ENCODE measurements at places on chromosomes 4 and X.
A peak's percentile ranks its signal among the peaks of the same experiment; 100 is the strongest.

GRCh38 chr4:169147191-169147590 lies 123.6 kb downstream of the SH3RF1 start:
- DNase-seq: no peak

DNA sequence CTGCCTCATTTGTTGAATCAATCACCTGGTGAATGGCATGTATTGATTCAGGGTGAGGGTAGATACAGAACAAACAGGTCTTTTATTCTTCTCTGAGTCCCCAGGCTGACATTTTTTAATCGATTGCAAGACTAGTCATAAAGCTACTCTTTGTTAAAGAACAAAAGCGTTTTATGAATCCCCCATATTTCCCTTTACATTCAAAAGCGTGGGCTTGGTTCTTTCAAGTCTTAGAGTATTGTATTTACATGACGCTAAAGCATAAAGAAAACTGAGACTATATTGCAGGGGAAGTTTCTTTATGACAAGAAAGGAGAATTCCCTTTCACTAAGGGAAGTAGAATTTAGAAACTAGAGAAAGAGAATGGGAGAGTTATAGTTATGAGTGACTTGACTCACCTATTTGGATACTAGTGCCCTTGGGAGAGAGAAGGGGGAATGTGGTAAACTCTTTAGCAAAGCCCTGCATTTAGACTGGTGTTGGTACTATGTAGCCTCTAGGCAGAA lies 69.3 kb upstream of the PDE5A start:
- no peak for DNase-seq

GRCh38 chr4:105345358-105345757 lies 128.5 kb downstream of the PPA2 start:
- DNase-seq: no peak

DNA sequence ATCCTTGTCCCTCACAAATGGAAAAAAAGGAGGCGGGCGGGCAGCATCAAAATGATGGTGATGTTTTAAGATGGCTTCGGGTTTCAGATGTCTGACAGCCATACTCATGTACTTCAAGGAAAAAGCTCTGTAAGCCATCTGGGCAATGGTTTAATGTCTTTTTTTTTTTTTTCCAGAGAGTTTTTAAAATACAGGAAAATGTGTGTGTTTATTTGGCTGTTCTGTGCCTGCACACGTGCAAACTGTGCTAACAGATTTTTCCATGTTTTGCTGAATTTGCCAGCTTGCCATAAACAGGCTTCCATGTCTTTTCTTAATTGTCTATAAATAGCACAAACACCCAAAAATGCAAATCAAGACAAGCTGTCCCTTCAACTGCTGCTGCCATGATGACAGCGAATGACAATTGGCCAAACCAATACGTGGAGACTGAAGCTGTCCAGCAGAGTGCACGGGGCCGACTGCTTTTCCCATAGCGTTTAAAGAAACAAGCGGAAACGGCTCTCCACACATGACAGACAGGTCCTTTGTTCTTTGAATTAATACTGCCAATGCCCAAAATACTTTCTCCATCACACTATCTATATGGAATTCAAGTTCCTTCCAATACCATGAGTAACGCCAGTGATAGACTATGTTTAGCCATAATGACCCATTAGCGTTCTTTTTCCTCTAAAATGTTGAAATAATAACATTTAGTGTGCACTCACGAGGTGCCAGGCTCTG lies 35.7 kb downstream of the AFAP1 start:
- peak; percentile 51 for DNase-seq

All from myocyte (in vitro differentiated cells).